ENCODE measurements at places on chromosomes 11 and 22.
A peak's percentile ranks its signal among the peaks of the same experiment; 100 is the strongest.

GRCh38 chr22:41898645-41899044, 16.2 kb downstream of the SHISA8 start:
- DNase-seq: no peak

- DNase-seq: no peak
These were observed 674.1 kb upstream of the ARHGAP42 start for GRCh38 chr11:100013011-100013410.

GRCh38 chr11:132862137-132862536, 670.2 kb downstream of the OPCML start:
- no peak for DNase-seq

- no peak for DNase-seq
These were observed 33.1 kb downstream of the ARAP1 start for GRCh38 chr11:72719144-72719543.

- no peak for DNase-seq
These were observed 373.7 kb downstream of the METTL15 start for GRCh38 chr11:28481616-28482480.

- no peak for DNase-seq
These were observed 2.4 kb upstream of the OR10V1 start for GRCh38 chr11:59716051-59716450.

GRCh38 chr11:61872935-61873565, 18.3 kb downstream of the FADS3 start:
- no peak for DNase-seq

- no peak for DNase-seq
These were observed 3.7 kb upstream of the IPO7 start for GRCh38 chr11:9380773-9381172.

- no peak for DNase-seq
These were observed 868.6 kb downstream of the METTL15 start for GRCh38 chr11:28976801-28977145.

- DNase-seq: no peak
These were observed 18.9 kb upstream of the DDX10 start for GRCh38 chr11:108645970-108646369.

DNA sequence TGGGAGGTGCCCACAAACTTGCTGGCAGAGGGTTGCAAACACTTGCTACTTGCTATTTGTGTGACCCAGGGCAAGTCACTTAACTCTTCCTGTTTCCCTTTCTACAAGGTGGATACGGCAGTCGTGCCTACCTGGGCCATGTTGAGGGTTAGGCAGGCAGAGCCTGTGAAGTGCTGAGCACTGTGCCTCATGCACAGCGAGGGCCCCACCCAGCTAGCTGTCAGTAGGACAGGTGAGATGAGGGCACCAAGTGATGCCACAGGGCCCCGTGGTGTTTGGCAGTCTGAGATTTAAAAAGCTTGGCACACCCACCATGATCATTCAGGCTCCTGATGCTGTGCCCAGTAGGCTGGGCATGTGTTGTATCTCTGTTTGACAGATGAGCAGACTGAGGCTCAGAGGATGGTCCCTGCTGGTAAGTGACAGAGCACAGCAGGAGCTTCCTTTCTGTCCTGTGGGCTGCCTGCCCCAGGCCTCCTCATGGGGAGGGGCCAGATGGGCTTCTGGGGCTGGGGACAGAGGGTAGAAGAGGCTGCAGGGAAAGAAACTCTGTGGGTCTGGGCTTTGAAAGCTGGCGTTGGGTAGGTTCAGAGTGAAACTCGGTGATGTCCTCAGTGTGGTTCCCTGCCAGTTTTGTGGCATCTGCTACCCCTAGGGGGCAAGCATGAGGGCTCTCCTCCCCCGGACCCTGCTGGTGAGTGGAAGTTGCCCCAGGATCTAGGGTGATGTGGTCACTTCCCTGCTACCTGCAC, 59.3 kb downstream of the TSPAN18 start:
- DNase-seq: no peak

DNA sequence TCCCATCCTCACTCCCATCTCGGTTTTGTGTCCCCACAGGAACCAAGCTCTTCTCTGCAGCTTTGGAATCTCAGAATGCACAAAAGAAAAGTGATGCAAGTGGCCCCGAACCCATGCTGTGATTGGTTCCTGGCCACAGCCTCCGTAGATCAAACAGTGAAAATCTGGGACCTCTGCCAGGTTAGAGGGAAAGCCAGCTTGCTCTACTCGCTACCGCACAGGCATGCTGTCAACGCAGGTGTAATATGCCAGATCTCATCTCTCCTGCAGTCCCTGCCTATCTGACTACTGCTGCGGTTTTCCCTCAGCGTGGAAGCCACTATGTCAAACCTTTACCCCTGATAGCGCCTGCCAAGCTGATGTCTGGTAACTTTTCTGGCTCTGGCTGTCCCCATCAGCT, 200.5 kb upstream of the LRRC4C start:
- no peak for DNase-seq

DNA sequence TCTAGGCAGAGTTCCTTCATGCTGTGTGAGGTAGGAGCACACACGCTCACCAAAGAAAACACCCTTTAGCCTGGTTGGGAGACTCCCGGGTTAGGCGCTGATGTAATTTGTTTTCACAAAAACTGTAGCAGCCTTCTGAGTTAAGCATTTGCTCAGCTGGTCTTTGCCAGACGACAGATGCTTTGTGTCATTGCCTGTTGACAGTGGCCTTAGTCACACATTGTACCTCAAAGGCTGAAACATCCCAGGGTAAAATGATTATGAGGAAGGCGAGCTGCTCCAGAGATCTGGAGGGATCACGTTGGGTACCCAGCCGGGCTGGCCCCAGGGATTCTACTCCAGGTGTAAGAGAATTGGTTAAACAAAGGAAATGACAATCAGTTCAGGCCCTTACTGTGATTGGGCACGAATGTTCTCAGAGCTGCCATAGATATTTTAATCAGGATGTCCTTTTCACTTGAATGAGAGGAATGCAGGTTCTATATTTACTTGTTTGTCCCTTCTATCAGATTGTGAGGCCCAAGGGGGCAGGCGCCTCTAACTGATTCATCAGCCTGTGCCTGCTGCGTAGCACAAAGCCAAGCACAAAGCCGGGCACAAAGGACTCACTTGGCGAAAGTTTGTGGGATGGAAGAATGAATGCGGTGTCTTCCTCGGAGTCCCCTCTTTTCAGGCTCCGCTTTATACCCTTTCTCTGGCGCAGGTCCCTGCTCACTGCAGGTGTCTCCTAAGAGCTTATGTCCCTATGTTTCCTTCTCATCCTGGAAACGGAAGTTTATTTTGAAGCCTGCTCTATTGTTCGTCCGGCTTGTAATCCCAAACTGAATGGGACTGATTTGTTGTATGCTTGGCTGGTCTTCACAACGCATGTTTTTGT, 47.1 kb downstream of the ADM start:
- DNase-seq: no peak

DNA sequence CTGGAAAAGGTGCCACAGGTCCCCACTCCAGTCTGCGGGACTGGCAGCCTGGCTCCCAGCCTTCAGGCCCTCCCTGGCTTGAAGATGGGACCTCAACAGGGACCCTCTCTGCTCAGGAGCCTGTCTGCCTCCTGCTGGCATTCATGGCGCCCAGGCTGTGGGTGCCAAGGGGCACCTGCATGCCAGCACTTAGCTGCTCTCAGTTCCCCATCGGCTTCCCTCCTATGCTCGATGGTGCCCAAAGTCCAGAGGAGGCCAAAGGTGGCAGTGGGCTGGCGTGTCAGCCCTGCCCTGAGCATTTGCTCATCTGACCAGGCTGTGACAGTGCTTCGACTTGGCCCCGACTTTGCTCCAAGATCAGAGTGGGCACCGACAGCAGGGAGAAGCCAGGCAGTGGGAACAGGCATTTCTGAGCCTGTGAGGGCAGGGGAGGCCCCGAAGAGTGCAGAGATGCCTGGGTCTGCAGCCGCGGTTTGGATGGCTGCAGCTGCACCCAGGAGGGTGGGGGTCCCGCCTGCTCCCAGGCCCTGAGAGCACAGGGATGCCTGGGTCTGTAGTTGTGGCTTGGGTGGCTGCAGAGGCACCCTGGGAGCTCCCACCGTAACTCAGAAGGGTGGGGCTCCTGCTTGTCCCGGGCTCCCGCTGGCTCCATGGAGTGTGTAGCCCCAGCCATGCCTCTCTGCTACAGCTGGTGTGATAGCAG, 463.6 kb downstream of the TBC1D22A start:
- no peak for DNase-seq

DNA sequence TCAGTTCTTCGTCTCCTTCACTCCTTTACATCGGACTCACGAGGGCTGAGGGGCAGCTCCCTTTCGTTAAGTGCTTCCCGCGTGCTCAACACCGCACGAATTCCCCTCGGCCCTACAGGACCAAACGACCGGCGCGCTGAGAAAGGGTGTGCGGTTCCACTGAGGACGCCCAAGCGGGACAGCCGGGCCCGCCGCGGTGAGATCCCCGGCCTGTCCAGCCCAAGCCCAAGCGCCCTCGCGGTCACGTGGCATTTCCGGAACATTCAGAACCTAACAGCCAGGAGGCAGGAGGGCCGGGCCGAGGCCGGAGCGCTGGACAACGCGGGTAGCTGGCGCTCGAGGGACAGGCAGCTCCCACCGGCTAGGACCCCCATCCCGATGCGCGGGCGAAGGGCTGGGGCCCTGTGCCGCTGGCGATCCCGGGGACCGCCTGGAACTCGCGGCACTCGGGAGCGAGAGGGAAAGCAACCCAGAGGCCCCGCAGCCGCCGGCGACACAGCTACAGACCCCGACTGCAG, 737 bp upstream of the STIP1 start:
- peak; percentile 53 for DNase-seq

GRCh38 chr11:71117311-71117710, 135.1 kb downstream of the SHANK2 start:
- DNase-seq: no peak

GRCh38 chr11:48079596-48079995, 99.2 kb downstream of the PTPRJ start:
- DNase-seq: no peak

GRCh38 chr11:1694064-1694845, 2.7 kb upstream of the KRTAP5-6 start:
- peak; percentile 20 for DNase-seq

- no peak for DNase-seq
These were observed 1.3 kb upstream of the TBX10 start for GRCh38 chr11:67640758-67641337.

GRCh38 chr22:26744892-26745808, 87.8 kb downstream of the MIAT start:
- DNase-seq: no peak

- no peak for DNase-seq
These were observed 55.3 kb upstream of the BMAL1 start for GRCh38 chr11:13222285-13222684.

DNA sequence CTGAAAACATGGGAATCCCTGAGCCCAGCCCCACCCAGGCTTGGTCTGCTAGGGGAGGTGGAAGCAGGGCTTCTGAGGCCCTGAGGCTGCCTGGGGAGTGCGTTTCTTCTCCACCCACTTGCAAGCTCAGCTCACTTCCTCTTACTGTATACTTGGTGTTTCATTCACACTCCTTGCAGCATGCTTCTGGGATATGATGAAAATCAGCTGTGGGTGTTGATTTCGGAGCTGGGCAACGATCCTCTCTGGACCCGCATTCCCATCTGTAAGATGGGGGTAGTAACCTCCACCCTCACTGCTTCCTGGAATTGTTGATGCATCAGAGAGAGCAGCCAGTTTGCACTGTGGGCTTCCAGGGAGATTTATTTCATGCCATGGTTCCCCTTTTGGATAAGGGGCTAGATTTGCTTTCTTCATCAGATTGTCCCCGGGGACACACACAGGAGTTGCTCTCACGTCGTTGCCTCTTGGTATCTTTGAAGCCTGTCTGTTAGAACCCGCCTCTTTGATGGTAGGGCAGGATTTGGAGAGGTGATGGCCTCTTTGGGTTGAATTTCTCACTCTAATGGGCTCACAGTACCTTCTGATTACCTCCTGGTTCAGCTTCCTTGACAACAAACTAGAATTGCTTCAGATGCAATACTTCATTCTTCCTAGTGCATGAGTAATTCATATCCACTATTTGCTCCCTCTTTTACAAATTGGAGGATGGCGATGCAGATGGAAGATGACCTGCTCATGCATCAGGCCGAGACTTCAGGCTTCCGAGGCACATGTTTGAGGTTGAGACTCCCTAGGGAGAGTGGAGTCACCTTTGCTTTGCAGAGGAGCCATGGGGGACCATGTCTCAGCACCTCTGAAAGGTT, 40.4 kb downstream of the BCR start:
- DNase-seq: no peak

- no peak for DNase-seq
These were observed 12.7 kb downstream of the BLID start for GRCh38 chr11:122103321-122103720.

DNA sequence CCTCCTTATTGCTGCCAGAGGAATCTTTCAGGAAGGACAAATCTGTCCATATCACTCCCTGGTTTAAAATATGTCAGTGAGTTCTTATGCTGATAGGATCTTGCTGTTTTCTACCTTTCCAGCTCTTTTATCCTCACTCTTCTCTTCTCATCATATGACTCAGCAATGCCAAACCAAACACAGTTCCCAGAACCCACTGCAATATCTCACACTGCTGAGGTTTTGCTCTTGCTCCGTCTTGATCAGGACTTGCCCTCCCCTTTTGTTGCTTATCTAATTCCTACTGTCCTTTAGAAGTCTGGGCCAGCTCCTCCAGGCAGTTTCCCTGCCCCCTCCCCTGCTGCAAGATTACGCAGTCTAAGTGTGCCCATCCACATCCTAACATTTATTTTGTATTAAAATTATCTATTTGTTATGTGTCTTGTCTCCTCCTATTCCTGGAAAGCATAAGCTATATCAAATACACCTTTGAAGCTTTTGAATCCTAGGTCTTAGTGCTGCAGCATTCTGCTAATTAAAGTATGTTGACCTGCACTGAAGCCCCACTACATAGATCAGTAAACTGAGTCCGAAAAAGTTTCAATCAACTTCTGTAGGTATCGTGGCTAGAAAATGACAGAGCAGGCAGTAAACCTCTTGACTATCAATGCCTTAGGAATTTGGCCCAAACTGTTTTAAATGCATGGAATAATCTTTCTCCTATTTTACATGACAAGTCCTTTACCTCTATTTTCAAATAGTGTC, 119.2 kb upstream of the C11orf87 start:
- no peak for DNase-seq

- DNase-seq: no peak
These were observed 109.1 kb downstream of the LARGE1 start for GRCh38 chr22:33811208-33811607.

- DNase-seq: no peak
These were observed 11.2 kb downstream of the MPPED1 start for GRCh38 chr22:43423046-43423445.

DNA sequence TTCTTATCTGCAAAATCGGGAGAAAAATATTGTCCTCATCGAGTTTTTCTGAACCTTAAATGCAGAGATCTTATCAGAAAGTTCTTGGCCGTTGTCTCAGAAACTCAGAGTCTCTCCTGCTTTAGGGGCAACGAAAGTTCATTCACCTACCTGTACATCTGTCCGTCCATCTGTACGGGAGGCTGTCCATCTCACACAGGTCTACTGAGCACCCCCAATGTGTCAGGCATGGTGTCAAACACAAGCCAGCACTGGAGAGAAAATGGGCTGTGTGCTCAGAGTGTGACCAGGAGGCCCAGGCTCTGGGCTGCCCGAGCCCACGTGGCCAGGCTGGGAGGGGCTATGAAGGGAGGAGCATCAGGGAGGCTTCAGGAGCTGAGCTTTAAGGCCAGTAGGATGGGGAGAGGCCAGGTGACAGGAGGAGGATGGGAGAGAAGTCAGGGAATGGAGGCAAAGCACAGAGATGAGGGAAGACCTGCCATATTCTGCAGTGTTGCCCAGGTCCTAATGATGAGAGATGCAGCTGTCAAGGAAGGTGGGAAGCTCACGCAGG, 62.4 kb upstream of the MYEOV start:
- DNase-seq: no peak

All from skeletal muscle cell (primary cell).